Lung (tissue), 17 donors: ENCODE measurements at places on chromosomes 5 and 9.

DNA sequence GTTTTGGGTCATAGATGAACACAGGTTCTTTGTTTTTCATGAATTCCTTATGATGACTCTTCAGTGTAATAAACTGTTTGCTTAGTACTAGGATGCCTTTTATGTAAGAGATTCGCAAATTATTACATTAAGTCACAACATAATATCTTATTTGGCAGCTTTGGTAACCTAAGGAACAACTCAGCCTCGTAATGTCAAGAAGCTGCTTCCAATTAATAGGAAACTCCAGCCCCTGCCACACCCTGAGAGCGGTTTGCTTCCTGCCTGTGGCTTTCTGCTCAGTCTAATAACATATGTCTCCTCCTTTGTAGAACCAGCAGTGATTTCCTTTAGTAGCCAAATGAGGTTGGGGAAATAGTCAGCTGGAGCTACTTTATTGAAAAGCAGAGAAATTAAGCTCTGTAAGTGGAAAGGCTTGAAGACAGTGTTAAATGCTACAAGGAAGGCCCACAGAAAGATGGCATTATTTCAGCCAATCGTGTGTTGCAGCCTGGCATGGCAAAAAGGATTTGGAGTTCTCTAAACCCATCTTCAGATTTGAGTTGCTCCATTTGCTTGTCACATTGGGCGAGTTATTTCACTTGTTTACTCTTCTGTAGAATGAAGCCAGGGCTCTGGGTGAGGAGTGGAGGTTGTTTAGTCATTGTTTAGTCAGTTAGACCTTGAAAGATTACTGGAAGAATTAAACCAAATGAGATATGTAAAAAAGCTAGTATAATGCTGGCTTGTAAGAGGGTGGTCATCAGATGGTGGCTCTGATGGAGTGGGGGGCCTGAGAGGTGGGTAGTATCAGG lies 54.1 kb downstream of the MTAP start:
- DNase-seq, result no peak

DNA sequence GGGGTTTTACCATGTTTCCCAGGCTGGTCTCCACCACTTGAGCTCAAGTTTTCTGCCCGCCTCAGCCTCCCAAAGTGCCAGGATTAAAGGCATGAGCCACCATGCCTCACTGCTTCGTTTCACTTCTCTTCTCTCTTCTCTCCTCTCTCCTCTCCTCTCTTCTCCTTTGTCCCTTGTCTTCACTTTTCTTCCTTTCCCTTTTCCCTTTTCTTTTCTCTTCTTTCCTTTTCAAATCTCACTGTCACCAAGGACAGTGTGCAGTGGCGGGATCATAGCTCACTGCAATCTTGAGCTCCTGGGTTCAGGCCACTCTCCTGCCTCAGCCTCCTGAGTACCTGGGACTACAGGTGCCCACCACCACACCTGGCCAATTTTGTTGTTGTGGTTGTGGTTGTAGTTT lies 49.5 kb downstream of the SLF1 start:
- DNase-seq, result no peak

- DNase-seq, result no peak
Measured at GRCh38 chr5:81924442-81924841, 47.4 kb upstream of the ATG10 start.

DNA sequence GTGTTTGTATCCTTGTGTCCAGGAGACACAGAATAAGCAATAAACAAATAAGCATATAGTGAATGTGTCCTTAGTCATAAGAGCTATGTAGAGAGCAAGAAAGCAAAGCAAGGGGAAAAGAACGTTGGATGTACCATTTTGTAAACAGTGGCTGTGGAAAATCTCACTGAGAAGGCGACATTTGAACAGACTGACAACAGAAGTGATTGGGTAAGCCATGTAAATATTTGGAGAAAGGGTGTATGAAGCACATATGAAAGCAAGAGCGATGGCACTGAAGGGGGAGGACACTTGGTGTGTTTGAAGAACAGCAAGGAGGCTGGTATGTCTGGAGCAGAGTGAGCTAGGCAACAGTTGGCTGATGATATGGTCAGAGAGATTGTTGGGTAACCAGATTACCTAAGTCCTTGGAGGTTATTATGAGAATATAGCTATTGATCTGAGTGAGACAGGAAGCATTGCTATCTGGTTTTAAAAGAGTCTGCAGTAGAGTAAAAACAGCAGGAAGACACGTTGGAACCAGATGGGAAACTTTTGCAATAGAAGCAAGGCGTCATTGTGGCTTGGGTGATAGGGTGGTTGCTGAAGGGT lies 115.5 kb upstream of the IL7R start:
- no peak for DNase-seq

DNA sequence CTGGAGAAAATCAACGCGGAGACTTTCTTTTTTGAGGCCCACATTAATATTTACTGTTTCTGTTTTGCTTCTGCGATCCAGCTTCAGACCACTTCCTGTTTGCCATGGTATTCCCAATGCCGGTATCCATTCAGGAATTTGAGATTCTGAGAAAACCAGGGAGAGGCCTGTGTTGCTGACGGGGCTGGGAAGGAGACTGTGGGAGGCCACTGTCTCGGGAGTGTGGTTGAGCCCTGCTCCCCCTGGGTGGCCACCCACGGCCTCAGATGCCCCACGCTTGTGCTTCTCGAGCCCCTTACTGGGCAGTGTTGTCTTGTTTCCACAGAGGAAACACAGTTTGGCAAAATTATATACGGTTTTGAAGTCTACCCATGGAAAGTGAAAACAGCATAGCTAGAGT lies 403.6 kb upstream of the IRX2 start:
- peak; percentile 2 for DNase-seq

- DNase-seq, result no peak
Measured at GRCh38 chr5:58407042-58407719, 52.7 kb downstream of the PLK2 start.

GRCh38 chr5:180860273-180860886 lies 696 bp downstream of the ZFP62 start:
- DNase-seq, result peak; percentile 58

DNA sequence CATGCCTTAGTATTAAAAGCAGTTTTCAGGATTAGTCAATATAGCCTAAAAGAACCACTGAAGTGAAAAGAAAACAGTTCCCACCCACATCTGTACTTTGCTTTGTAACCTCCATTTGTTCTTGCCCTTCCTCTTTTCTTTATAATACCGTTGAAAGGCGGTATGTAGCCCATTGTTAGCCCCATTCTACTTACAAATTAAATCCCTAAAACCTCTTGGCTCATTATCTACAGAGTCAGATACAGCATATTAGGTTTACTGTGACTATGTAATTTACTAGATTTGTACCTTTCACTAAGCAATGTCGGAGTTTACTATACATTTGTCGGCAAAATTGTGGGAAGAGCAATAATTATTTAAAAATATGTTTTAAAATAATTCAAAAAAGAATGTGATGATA lies 17.3 kb downstream of the ALDH1A1 start:
- DNase-seq, result no peak

DNA sequence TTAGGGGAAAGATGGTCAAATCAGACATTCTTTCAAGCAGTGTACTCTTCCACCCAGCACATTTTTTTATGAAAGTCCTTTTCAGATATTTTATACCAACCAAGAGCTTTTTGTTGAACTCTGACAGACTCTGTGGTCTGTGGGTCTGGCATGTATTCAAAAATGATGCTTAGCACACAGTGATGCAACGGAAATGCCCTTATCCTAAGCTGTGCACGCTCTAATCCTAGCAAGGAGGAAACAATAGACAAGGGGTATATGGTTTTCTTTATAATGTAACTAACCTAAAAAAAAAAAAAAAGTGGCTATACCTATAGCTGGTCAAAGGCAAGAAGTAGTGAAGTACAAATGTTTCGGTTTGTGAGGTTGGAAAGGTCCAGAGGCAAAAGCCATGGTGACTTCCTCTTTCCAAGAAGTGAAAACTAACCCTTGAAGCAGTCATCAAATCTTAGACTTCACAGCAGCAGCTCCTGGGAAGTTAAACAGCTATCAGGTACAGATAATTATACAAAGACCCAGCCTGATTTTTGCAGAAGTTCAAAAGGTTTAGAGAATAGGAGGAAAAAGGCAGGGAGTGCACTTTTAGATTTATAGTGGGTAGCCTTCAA lies 82.5 kb downstream of the SEMA6A start:
- DNase-seq, result peak; percentile 67

DNA sequence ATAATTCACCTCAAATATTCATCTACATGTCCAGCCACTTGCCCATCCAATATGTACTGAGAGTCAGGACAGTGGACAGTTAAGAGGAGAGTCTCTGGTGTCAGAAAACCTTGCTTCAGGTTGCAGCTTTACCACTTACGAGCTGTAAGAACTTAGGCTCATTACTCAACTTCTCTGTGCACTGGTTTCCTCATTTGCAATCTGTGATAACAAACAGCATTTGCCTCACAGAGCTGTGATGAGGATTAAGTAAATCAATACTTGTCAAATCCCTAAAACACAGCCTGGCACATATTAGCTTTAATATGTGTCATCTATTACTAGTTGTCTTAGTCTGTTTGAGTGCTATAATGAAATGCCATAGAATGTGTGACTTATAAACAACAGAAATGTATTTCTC lies 8.6 kb downstream of the GOLGA1 start:
- DNase-seq, result no peak

GRCh38 chr5:150481972-150482406 lies 25.9 kb upstream of the NDST1 start:
- no peak for DNase-seq

- peak; percentile 76 for DNase-seq
Measured at GRCh38 chr5:40746703-40747102, 9.1 kb downstream of the TTC33 start.

DNA sequence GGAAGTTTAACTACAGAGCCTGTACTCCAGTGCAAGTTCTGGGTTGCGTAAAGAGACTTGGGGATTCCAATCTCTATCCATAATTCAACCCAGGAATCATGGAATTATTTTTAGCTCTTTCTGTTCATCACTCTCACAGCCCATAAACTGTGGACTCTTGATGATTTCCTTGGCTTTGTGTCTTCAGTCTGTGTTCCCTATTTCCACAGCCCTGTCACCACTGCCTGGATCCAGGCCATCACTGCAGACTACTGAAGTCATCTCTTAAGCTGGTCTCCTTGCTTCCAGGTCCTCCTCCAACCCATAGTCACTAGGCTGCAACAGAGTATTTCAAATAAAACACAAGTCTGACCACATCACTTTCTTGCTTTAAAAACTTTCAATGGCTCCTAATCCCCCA lies 211.7 kb downstream of the PLK2 start:
- DNase-seq, result no peak

DNA sequence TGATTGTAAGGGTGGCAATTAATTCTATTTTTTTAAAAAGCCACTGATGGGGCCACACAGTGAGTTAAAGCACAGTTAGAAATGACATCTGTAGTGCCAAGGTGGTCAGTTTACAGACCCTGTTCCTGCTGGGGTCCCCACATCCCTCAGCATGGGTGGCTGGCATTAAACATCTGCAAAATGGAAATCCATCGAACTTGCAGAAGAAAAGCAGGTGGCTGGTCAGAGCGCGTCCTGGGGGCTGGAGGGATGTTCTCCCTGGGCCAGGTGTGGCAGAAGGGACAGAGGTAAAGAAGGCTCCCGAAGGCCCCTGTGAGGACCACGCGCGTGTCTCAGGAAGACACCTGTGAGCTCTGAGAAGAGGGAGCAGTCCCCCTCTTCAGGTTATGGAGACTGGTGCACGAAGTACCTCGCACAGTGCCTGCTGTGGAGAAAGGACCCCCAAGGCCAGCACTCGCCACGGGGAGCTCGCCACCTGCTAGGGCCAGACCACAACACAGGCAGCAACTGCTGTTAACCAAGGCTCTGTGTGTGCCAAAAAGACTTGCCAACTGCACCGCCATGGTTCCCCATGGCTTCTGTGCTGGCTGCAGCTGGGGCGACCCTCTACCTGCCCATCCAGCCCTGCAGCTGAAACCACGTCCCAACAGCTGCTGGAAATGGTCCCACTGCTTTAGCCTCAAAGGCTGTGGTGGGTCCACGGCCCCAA lies 65.2 kb downstream of the RASGEF1C start:
- no peak for DNase-seq

DNA sequence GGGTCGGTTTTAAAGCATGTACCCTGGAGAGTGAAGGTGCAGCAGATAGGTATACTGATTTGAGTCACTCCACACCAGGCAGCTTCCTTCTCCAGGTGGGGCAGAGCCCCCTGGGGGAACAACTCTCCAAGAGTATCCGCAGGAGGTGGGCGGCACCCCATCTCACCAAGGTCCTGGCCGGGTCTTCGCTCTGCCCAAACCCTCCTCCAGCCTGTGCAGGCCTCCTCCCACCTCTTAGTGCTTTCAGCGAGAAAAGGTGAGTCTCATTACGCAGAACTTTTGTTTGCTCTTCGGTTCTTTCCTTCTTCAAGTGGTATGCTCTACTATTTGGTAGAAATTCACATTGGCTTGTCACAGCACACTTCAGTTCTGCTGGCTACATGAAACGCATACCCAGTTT lies 13.7 kb downstream of the SPACA9 start:
- DNase-seq, result peak; percentile 72

DNA sequence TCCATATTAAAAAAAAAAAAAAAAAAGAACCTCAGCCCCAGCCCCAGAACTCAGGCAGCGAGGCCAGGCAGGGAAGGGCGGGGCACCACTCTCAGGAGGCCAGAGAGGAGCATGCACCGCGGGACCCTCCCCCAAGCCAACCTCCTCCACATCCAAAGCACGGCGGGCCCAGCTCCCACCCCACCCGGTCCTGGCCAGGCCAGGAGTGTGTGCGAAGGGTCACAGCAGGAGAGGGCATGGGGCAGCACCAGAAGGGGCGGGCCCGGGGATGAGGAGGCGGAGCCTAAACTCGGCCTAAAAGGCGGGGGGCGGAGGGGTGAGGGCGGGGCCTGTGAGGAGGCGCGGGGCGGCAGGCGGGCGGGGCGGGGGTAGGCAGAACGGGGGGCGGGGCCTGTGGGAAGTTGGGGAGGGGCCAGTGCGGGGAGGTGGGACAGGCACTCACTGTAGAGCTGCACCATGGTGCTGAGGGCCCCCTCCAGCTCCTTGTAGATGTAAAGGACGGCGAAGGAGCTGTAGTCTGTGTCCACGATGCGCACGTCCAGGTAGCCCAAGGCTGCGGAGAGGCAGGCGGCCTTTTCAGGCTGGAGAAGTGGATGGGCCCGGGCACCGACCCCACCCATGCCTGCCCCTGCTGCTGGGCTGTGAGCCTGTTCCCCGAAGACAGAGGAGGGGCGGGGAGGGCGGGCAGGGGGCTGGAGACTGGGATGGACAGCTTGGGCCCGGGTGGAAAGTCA lies 1.2 kb downstream of the LCN15 start:
- DNase-seq, result peak; percentile 55

- no peak for DNase-seq
Measured at GRCh38 chr5:129141078-129141477, 46.5 kb downstream of the ISOC1 start.

DNA sequence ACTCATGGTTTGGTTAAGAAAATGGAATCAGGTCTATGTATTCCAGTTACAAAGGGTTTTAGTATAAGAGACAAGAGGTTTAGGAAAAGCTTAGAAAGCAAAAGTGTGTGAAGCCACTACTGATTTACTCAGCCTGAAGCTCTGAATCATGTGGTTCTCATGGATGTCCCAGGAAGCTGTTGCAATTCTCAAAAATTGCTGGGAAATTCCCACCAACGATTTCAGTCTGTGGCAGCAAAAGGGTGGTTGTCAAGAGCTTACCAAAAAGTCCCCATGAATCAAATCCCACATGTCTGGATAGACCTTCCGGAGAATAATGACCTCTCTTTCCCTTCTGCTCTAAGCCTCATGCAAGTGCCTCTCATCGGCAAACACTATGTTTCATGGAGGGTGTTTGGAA lies 929.9 kb downstream of the TLE4 start:
- no peak for DNase-seq
